ENCODE measurements at places on chromosomes 2 and 18.
A peak's percentile ranks its signal among the peaks of the same experiment; 100 is the strongest.

GRCh38 chr2:217086038-217086522 is 226.2 kb upstream of the TNP1 start:
- peak; percentile 52 for DNase-seq

DNA sequence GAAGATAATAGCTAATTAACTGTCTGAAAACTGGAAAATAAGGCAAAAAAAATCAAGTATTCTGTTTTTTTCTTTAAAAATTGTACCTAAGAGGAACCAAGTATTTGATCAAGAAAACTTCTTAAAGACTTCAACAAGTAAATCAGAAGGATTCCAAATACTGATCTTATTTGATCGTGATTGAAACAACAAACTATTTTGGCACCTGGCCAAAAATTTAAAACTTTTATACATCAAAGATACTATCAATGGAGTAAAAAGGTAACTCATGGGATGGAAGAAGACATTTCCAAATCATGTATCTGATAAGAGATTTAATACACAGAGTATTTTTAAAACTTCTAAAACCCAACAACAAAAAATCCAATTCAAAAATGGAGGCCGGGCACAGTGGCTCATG is 46.7 kb downstream of the CFAP210 start:
- DNase-seq: no peak

DNA sequence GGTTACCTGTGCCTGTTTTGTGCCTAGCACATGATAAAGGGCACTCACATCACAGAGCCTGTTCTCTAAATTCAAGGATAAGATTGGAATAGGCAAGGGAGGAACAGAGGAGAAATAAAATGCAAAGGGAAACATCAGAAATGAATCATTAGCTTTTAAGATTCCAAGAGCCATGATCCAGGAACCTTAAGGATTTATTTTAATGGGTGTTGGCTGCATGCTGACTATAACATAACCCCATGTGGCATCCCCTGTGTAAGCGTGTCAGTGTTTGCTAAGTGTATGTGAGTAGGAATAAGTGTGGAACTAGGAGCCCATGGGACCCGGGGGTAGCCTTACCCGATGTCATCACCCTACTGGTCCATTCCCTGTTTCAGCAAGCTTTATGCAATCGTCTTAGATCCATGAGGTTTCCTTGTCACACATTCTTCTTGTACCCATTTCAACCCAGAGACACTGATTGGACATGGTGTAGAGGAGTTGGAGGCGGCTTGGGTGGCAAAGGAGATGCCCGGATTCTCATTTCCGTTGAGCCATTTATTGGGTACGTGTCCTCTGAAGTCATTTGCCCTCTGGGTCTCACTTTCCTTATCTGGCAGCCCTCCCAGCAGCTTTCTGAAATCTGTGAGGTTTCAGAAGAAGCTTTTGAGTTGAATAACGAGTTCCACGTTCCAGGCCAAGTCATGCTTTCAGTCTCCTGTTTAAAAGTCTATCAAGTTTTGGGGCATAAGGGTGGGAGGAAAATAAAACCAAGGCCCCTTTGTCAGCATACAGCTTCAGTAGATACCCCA is 117.0 kb downstream of the MGAT5 start:
- no peak for DNase-seq

- DNase-seq: no peak
These were observed 24.2 kb downstream of the ICOS start for GRCh38 chr2:203960811-203961210.

DNA sequence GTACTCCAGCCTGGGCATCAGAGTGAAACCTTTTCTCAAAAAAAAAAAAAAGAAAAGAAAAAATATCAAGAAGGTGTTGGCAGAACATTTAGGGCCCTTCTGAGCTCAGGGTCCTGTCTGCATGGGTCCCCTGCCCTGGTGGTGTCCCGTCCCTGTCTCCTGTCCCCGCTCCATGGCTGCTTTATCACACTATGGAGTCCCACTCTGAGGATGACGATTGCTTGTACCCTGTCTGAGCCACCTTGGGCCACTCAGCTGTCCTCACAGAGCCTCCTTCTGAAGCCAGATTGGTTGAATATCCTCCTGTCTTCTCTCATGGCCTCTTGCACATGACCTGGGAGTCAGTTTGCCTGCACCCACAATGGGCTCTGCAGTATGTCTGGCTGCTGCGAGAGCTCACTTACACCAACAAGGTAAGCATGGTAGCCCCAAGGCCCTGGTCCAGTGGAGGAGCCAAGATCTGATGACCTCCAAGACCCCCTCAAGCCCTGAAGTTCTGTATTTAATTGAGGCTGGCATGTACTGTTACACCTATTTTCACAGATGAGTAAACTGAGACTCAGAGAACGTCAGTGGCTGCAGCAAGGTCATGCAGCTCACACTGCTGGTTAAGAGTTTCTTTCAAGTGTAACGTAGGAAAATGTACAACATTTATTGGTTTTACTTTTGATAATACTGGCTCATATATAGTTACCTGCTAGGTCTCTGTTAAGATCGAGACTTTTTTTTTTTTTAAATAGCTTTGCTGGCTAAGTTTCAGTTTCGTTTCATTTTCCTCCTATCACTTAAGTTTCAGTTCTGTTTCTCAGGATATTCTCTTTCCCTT is 16.9 kb upstream of the ZCCHC2 start:
- peak; percentile 62 for DNase-seq

DNA sequence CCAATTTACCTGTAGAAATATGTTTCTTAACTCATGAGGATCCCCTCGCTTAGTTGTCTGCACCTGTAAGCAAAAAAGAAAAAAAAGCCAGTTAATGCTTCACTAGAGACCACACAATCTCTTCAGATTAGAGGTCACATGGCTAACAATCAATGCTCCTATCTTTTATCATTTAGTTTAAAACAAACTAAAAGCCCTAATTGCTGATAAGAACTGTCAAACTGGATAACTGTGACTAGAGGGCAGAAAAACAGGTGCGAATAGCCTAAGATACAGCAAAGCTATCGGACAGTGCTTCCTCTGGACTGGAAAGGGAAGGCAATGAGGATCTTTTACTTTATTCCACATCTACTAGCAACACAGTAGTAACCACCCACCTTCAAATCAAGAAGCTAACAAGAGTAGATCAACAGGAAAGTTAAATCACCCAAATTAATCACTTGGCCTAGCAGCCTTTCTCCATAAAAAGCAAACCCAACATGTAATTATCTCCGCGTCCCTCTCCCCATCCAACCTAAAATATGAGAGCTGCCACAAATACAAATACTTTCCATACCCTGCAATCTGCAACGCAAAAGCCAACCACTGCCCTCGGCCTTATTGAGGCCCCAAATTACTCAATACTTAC is 734 bp downstream of the SLC25A12 start:
- DNase-seq: no peak

DNA sequence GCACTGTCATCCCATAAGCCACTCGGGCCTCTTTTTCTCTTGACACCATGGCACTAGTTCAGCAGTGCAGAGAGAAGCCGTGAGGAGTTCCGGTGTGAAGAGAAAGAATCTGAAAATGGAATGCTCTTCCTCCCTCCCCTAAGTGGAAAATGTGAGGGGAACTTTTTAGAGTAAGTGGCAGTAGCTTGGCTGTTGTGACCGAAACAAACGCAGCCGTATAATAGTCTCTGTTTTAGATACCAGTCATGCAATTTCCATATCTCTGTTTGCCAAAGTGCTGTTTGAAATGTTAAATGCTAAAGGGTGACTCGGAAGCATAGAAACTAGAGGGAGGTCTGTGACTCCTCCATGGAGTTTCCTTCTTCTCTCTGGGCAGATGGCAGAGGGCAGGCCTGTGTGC is 122.9 kb downstream of the MTCL1 start:
- DNase-seq: no peak

DNA sequence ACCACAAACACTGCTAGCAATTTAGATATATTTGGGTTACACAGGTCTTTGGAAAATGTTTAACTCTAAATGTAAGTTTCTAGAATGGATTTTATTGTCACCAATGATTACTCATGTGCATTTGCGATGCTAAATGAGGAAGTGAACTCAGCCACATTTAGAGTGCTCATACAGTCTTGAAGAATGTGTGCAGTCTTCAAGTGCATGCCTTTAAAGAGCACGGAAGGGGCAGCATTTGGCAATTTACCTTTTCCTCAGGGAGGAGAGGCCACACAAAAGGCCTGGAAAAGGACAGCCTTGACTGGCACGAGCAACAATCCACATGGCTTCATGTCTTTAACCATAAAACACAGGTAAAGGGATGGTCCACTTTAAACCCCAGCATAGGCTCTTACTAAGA is 78.5 kb upstream of the STK17B start:
- no peak for DNase-seq

DNA sequence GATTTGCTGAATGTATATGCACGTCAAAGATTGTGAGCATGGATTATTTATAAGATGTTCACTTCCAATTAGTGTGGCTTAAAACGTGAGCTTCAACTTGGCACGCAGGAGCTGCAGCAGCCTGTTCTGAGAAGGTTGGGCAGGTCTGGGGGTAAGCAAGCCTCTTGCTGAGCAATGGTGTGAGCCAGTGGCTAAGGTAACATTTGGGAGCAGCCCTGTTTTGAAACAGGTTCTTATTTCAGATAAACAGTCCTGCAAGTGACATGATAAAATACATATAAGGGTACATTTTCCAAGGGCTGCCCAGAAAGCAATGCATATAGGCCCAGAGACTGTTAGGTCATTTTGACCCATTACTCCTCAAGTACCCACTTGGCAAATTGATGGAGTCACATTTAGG is 415.3 kb downstream of the ZNF521 start:
- no peak for DNase-seq

- no peak for DNase-seq
These were observed 451.4 kb downstream of the TNS1 start for GRCh38 chr2:217551252-217551899.

DNA sequence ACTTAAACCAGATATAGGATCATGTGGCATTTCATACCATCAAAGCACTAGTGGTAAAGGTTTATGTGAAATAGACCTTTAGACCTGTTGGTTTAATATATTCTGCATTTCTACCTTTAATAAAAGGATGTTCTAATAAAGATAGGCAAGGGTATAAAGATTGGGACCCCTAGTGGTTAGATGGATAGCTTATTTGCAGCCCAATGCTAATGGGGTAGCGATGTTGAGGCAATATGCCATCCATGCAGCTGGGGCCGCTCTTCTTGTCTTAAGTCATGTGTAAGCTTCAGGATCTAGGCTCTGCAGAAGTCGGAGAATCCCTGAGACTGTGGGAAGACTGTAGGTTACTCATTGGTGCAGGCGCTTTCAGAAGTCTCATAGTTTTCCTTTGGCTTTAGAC is 114.9 kb downstream of the ICOS start:
- DNase-seq: no peak

DNA sequence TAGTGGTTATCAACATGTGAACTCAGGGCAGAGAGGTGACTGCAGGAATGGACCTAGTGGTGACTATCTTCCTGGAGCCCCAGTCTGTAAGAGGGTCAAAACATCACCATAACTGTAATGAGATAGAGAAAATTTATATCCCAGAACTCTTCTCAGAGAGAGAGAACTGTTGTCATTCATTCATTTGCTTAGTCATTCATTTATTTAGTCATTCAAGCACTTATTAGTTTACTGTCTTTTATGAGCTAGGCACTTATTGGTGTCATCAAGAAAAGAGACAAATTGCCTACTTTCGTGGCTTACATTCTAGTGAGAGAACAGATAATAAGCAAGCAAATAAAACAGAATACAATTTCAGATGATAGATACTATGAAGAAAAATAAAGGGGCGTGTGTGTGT is 34.1 kb downstream of the DOK1 start:
- no peak for DNase-seq

DNA sequence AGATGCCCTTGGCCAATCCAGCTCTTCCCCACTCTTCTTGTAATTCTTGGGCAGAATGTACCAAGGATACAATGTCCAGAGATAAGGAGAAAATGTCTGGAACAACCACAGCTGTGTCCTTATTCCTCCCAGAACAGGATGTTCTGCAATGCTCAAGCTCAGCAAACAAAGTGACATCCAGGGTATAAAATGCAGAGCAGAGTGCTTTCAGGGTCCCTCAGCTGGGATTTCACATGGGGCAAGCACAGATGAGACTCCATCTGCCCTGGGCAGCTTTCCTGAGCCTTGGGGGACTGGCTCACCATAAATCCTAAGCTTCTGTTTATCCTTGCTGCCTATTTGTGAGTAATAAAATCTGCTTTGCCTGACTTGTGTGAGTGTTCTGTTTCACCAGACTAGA is 127.4 kb downstream of the VAPA start:
- no peak for DNase-seq

DNA sequence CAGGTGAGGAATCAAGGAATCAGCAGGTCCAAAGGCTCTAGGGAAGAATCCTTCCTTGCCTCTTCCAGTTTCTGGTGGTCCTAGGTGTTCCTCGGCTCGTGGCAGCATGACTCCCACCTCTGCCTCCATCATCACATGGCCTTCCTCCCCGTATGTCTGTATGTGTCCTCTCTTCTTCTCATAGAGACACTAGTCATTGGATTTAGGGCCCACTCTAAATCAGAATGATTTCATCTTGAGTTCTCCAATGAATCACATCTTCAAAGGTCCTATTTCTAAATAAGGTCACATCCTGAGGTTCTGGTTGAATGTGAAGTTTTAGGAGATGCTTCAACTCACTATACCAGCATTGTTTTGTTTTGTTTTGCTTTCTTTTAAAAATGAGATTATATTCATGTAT is 11.1 kb upstream of the AGFG1 start:
- DNase-seq: no peak

- DNase-seq: no peak
These were observed 64.0 kb upstream of the GALNT5 start for GRCh38 chr2:157193461-157193860.

DNA sequence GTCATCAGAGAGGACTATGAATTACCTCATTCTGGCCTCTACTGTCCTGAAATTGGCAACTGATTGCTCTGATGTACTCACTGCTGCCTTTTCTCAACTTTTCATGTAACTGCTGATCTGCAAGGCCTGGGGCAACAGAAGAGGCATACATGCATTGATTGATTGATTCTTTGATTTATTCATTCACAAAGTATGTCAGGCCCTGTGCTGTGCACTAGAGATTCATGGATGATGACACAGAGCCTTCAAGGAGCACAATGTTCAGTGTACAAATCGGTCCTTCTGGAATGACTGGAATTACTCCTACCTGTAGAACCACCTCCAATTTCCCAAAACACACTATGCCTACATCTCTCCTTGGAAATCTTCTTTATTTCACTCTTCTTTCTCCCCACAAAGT is 111.3 kb downstream of the LRATD1 start:
- no peak for DNase-seq
